ENCODE measurements at places on chromosomes 13 and 19.

GRCh38 chr19:51571599-51571998 lies 516 bp downstream of the ZNF175 start:
- no peak for DNase-seq

GRCh38 chr13:42173789-42174343 lies 98.1 kb upstream of the AKAP11 start:
- DNase-seq: no peak

- DNase-seq: no peak
Observed at GRCh38 chr13:110023729-110024644, 237.6 kb upstream of the IRS2 start.

DNA sequence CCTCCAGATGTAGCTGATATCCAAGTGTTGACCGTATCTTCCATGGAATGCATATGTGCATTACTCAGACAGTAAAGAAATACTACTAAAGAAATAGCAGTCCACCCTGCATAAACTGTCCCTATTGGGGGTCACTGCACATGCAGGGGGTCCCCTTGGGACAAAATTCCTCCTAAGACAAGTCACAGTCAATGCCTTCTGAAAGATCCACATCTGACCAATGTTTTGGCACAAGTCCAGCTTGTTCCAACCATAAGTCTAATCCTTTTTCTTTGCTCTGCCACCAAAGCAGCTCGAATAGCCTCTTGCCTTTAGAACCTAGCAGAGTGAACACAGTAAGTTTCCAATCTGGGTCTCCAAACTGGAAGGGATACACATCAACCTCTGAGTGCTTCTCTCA lies 87.9 kb downstream of the DIAPH3 start:
- DNase-seq: peak; percentile 22

GRCh38 chr19:43895727-43896308 lies 39.3 kb downstream of the ZNF45 start:
- no peak for DNase-seq

GRCh38 chr19:48745208-48745995 lies 1.3 kb downstream of the IZUMO1 start:
- peak; percentile 53 for DNase-seq

DNA sequence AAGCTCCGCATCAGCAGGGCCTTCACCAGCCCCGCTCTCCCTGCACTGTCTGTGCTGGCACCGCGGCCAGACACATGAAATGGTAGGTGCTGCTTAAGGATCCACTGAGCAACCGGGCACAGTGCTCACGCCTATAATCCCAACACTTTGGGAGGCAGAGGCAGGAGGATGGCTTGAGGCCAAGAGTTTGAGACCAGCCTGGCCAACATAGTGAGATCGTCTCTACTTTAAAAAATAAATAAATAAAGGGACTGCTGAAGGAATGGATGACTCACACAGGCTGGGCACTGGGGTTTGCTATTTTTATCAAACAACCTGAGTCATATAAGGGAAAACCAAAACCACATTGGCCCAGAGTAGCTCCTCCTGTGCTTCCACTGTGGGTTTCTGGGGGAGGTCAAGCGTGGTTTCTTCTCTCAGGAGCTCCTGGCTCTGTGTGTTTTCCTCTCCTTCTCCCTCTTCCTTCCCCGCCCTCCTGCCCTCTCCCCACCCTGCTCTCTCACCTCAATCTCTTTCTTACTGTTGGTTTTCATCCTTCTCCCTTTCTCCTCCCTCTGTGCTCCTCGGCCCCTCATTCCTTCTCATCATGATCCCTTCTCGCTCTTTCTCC lies 21.3 kb downstream of the VRK3 start:
- peak; percentile 96 for DNase-seq

DNA sequence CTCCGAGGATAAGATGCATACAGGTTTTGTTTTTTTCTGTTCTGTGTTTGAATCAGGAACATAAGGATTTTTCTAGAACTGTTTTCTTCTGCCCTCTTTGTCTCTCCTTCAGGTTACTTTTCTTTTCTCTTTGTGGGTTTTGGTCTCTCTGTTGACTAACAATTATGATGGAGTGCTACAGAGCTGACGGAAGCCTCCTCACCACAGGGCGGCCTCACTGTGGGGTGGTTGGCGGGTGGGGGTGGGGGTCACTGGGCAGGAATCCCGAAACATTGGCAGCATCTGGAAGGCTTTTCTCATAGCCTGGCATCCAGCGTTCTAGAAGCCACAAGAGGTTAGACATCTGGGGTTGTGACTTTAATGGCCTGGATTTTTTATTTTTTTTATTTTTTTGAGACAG lies 12.0 kb upstream of the MATK start:
- DNase-seq: no peak

- DNase-seq: no peak
Observed at GRCh38 chr19:4279530-4280422, 710 bp downstream of the SHD start.

DNA sequence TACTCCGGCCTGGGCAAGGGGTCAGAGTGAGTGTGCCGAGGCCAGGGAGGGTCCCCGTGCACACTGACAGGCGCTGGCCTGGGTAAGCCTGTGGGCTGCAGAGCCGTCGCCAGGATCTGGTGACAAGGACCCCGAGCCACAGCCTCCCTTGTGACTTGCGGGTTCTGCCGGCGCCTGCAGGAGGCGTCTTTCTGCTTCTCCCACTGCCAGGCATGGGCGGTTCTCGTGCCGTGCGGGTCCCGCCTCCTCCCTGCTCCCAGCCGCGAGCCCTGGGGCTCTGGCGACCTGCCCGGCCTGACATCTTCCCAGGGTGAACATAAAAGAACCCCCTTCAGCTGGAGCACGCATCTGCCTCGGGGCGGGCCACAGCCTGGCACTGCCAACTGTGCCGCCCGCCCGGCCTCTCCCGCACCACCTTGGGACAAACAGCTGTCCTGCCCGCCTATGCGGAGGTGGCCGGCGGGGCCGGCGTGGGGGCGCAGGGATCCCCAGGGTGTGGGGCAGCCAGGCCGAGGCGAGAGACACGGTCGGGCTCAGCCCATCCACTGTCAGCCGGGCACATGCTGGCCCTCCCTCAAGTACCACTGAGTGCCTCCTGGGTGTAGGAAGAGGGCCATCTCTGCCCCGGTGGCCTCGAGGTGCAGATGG lies 1.5 kb upstream of the HCN2 start:
- DNase-seq: peak; percentile 80

- peak; percentile 75 for DNase-seq
Observed at GRCh38 chr13:65470781-65471180, 1759.4 kb downstream of the PCDH9 start.

DNA sequence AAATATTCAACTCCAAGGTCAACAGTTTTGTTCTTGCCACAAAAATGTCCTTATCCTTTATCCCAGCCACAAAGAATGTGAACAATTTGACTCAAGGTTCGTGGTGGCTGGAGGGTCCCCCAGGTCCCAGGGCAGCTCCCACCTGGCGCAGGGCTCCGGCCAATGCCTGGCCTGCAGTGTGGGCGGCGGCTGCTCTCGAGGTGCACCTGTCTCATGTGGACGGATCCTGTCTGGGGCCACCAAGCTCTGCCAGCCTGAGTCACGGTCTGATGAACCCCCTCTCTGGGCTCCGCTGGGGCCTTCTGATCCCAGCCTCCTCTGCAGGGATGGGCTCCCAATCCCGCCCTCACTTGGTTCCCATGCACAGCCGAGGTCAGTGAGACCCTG lies 49.4 kb downstream of the GAS6 start:
- DNase-seq: peak; percentile 60

DNA sequence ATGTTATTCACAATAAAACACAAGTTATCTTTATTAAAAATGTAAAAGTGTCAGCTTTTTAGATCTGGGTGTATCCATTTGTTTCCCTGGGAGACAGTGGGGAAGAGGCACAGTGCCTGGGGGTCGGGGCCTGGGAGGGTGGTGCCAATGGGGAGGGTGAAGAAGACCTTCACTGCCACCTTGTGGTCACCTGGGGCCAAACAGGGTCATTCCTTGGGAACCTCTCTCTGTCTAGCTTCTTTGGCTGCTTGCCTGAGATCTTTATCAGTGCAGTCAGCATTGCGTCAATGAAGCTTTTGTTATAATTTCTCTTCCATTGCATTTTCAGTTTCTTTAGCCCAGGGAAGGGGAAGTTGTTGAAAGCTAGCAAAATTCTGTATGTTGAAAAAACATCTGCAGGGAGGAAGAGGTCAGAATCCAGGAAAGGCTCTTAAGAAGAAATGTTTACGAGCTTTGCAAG lies 39.1 kb downstream of the PCDH8 start:
- peak; percentile 32 for DNase-seq

DNA sequence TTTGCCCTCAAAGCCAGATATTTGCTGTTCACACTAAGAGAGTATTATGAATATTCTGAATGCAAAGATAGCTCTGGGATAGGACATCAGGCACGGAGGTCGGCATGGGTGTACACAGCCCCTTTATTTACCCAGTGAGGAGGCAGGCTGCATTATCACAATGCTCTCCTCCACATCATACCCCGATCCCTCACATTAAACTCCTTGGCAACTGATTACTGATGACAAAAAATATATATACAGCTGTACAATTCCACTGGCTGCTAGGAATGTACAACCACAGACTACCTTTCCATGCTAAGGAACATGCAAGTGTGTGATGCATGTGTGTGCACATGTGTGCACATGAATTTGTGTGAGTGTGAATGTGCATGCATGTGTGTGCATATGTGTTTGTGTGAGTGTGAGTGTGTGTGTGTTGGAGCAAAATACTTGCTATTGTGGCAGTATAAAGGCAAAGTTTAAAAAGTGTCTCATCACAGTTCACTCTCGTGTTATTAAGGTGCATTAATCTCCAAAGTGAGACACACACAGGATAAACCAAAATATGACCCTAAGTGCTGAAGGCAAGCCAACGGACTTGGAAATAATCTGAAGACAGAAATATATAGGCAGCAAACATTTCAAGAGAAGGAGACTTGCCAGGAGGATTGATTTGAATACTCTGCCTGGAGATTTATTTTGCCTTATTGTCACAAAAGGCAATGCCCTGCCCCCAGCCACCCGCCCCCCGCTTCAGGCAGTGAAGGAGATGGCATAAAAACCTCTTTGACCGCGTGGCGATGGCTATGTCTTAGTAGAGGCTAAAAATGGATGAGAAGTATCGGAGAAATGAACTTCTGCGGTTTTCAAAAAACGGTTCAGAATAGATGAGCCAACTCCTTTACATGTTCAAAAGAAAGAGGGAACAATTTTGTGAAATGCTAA lies 274.8 kb downstream of the TSHZ3 start:
- DNase-seq: no peak

- DNase-seq: peak; percentile 53
Observed at GRCh38 chr13:46751811-46752635, 44.9 kb downstream of the ESD start.

- no peak for DNase-seq
Observed at GRCh38 chr13:36061054-36061453, 70.1 kb downstream of the DCLK1 start.

- DNase-seq: no peak
Observed at GRCh38 chr19:32257326-32258073, 87.9 kb upstream of the ZNF507 start.

DNA sequence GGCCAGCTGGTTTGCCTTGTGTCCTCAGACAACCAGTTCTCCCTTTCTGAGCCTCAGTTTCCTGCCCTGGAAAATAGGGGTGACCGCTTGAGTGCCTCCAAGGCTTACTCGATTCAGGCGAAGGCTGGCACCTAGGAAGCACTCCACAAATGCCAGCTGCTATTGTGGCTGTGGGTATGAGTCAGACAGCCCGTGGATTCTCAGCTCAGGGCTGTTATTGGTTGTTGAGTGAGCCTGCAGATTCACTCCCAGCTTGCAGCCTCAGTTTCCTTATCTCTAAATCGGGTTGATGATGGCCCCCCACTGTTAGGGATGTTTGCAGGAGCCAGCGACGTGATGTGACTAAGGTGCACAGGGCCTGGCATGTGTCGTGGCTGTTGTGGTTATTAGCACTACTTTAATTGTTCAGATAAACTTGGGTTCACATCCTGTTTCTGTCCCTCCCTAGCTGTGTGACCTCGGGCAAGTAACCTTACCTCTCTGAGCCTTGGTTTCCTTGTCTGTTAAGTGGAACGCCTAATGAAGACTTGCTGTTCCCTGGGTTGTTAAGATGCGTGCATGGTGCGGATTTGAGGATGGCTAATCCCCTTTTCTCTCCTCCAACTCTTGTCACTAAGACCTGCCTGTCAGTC lies 2.4 kb downstream of the MARK4 start:
- DNase-seq: no peak

- DNase-seq: no peak
Observed at GRCh38 chr19:39401070-39401548, 5.5 kb upstream of the ZFP36 start.

DNA sequence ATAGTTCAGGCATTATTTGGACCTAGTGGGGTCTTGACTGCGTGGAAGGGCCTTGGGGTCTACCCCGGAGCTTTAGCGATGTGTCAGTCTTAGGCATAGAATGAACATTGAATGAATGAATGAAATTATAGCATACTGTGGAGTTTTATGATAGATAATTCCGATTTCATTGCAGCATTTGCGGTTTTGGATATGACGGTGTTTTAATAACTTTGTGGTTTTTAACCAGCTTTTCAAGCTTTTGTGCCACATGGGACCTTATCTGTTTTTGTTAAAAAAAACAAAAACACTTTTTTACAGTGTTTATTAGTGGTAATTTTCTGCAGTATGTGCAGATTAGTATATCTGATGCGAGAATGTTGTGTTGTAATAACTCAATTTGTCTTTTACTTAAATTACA lies 696 bp downstream of the NUP58 start:
- DNase-seq: no peak

DNA sequence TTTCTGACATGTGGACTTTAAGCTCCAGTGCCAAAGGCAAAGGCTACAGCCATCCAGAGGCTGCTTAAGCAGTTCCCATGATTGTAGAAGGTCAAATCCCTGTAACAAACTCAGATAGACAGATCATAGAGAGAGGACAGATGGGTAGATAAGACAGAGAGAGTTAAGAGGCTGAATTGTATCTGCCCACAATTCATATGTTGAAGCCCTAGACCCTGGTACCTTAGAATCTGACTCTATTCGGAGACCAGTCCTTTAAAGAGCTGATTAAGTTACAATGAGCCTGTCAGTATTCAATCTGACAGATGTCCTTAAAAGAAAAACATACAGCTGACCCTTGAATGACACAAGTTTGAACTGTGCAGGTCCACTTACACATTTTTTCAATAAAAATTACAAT lies 115.2 kb downstream of the RAP2A start:
- no peak for DNase-seq

DNA sequence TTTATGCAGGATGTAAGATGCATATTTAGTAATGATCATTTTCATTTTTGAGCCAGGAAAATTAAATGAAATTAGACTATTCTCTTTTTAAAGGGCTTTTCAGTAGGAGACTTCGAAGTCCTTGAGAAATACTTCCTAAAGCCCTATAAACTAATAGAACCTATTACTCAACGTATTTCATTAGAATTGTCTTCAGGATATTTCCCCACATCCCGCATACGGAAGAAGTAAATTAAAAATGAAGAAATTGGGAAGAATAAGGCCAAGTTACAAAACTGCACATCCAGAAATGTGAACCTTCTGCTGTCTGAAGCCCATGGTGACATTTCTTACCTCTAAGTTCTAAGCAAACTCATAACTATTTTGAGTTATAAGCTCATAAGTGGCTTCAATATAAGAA lies 66.5 kb downstream of the RXFP2 start:
- DNase-seq: no peak

GRCh38 chr13:103140001-103140671 lies 73.9 kb upstream of the SLC10A2 start:
- peak; percentile 7 for DNase-seq

Measured in fibroblast of skin of right quadriceps (primary cell).